ENCODE measurements at places on chromosomes 6 and 20.

- no peak for DNase-seq
Observed at GRCh38 chr6:20846602-20847028, 312.4 kb downstream of the CDKAL1 start.

DNA sequence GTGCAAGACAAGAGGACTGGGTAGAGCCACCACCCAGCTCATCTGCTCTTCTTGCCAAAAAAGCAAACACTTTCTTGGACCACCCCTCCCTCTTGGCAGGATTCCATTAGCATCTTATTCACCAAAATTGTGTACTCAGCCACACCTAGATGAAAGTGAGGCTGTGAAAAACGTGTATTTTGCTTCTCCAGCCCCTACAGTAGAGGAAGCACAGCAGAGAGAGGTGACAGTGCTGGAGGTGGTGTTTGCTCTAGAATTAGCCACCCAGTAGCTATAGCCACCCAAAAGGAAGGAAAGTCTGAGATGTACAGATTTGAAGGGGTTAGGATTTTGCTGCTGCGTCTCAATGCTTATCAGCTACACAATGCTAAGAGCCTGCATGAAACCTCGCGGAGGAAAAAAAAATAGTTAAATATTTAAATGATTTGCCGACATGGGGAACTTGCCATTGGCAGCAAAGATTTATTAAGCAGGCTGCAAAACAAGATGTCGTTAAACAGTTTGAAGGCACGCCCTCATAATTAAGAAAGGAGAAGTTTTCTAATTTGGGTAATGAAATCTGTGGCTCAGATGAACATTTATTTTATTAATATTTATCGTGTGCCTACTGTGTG is 287.3 kb downstream of the ZNF217 start:
- DNase-seq, result no peak

- DNase-seq, result peak; percentile 21
Observed at GRCh38 chr20:3729811-3730540, 2.5 kb upstream of the HSPA12B start.

GRCh38 chr6:9405369-9405768 is 970.0 kb upstream of the SLC35B3 start:
- DNase-seq, result no peak

- DNase-seq, result no peak
Observed at GRCh38 chr6:3803627-3804468, 45.3 kb upstream of the FAM50B start.

DNA sequence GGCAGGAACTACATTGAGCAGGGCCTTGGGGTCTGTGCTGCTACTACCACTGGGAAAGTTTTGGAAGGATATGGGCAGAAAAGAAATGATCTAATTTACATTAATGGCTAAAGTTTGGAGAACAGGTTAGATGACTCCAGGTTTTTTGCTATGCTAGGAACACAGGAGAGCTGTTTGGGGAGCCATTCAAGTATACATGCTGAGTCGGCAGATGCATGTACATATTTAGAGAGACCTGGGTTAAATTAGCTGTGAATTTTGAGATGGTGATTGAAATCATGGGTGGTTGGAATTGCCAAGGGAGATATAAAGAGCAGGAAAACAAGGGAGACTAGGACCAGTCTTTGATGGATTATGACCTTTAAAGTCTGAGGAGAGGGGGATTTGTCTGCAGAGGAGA is 113.1 kb upstream of the BACH2 start:
- DNase-seq, result no peak

DNA sequence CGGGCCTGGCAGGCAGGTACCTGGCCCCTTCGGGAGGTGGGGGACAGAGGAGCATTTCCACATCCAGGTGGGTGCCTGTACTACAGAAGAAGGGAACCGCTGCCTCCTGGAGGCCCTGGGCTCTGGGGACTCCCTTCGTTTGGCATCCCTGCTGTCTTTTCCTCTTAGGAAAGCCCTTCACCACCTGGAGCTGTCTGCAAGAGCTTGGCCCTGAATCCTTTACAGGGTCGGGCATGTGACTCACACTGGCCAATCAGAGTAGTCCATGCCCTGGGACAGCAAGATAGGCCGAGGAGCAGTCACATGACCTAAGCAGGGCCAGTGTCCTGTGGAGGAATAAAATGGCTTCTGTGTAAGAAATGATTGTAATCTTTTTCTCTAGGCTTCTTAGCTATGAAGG is 224.9 kb downstream of the ANKRD60 start:
- DNase-seq, result no peak

- no peak for DNase-seq
Observed at GRCh38 chr20:53581444-53582250, 12.0 kb downstream of the ZNF217 start.

DNA sequence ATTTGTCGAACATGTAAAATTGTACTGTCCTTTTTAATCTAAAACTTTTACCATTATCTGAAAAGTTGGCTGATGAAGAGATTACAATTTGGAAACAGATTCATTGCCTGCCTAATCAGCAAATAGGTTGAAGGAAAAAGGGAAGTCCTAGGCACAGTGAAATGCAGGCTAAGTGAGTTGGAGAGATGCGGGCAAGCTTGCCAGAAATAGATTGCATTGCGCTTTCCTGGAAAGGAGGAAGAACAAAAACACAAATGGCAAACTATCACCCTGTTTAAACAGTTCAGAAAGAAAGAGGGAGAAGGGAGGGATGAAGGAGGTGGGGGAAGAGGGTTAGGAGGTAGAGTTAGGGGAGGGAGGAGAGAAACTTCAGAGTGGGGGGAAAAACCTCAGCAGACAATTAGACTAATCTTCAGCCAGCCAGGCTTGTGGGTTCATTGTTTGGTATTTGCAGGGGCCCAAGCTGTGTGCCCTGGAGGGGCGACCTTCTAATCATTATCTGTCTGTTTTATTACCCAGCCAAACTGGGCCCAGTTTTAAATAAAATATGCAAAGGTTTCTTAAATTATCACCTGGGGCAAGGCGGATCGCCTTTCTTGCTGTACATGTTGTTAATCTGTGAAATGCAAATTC is 465.2 kb downstream of the TFAP2B start:
- DNase-seq, result no peak

DNA sequence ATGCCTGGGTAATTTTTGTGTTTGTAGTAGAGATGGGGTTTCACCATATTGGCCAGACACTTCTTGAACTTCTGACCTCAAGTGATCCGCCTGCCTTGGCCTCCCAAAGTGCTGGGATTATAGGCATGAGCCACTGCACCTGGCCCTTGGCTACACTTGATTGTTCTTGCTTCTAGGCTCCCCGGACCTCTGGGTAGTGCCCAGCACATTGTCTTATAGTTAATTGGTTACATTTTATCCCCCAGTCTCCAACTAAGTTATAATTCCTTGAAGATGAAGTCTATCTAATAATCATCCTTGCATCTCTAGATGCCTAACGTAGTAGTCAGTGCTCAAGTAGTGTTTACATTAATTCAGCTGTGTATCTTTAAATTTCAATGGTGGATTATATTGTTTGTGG is 11.8 kb downstream of the SMPDL3A start:
- no peak for DNase-seq

DNA sequence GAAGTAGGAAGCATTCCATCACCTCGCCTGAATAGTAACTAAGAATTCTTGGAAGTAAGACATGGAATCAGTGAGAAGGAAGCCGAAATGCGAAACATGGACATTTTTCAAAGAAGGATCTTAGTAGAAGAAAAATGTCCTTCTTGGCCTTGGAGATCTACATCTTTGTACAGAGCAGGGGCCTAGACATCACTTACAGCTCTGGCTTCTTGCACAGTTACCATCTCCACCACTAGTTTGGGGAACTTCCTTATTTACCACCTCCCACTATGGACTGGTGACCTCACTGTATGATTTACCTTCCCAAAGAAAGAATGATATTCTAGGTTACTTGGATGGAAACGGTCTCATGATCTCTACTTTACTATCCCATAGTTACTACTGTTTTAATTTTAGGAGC is 15.7 kb downstream of the CASS4 start:
- DNase-seq, result no peak

GRCh38 chr6:82711105-82711827 is 347.6 kb downstream of the TPBG start:
- no peak for DNase-seq

- no peak for DNase-seq
Observed at GRCh38 chr6:45477790-45478189, 100.1 kb upstream of the SUPT3H start.

DNA sequence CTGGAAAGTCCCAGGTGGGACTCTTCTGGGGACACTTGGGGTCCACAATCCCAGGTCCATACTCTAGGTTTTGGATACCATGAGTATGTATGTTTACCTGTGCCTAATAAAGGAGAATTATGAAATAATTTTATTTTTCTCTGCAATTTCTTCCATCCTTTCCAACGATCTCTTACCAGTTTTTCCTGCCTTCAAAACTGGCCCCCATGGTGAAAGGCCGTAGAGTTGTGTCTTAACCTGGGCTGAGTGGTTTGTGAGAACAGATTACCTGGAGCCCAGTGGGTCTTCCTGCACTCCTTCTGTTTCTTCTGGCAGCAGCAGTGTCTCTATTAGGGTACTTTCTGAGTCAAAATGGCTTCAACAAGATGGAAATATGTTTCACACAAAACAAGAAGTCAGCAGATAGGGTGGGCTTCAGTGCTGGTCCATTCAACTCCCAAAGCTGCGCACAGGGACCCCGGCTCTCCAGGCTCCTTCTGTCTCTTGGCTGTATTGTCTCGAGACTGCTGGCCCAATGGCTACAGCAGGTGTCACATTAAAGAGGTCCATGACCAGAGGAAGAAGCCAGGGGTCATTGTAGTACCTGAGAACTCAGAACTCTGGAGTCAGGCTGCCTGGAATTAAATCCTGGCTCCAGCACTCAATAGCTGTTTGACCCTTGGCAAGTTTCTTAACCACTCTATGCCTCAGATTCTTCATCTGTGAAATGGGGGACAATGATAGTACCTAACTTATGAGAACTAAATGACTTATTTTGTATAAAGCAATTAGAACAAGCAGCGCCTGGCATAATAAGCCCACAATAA is 10.5 kb upstream of the RBCK1 start:
- DNase-seq, result no peak

GRCh38 chr6:162468326-162468725 is 259.2 kb downstream of the PRKN start:
- DNase-seq, result no peak

DNA sequence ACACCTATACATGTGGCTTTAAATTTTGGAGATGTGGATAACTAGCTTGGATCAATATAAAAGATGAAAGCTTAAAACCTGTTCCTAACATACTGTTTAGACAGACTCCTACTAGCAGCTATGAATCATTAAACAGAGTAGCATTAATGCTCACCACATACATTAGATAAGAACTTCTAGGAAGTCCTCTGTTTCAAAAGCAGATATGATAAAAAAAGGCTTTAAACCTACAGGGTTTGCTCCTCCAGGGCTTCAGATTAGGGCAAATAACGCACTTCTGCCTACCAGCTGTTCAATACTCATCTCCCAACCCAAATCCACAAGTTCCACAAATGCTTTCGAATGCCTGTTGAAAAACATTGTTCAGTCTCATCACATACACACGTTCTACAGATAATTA is 1.5 kb downstream of the REPS1 start:
- DNase-seq, result no peak

DNA sequence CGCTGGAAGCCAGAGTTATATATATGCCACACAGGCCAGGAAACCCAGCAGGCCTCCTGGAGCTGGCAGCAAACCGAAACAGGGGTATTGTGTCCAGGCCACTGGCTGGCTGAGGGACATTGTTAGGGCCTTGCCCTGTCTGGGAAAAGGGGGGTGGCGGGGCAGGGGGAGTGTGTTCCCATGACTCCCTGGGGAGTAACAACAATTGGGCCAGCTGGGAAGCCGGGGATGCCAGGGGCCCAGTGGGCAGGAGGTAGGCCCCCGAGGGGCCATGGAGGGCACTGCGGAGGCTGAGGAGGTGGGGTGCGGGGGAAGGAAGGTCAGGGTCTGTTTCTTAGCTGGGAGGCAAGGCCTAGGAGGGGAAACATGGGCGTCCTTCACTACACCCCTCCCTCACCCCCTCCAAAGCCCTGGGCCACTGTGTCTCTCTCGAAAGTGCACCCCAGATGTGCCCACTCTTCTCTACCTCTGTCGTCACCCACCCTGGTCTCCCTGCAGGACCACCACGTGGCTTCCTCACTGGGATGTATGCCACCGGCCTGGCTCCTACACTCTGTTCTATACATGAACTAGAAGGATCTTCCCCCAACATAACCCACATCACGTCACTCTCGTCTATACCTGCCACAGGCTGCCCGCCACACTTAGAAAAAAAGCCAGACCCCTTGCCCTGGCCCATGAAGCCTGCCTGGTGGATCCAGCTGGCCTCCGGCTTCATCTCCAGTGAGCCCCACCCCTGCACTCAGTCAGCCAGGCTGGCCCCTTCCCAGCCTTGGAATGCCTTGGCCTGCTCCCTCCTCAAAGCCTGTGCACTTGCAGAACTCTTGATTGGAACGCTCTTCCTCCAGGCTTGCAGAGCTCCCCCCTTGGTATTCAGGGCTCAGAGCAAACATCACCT is 7.8 kb upstream of the E2F1 start:
- DNase-seq, result peak; percentile 67

DNA sequence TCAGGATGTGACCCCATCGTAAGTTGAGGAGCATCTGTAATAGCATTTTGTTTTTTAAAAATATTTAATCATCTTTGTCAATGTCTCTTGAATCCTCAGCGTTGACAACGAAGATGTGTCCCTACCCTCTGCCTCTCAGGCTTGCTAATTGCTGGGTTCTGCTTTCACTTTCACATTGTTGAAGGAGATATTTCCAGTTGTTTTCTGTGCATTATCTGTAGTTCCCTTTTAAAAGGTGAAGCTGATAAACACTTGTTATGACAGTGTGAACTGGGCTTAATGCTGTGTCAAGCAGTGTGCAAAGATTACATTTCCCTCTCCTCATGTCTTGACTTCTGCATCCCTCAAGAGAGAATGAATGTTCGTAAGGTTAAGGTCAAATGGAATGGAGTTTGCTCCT is 54.9 kb downstream of the CSE1L start:
- no peak for DNase-seq

DNA sequence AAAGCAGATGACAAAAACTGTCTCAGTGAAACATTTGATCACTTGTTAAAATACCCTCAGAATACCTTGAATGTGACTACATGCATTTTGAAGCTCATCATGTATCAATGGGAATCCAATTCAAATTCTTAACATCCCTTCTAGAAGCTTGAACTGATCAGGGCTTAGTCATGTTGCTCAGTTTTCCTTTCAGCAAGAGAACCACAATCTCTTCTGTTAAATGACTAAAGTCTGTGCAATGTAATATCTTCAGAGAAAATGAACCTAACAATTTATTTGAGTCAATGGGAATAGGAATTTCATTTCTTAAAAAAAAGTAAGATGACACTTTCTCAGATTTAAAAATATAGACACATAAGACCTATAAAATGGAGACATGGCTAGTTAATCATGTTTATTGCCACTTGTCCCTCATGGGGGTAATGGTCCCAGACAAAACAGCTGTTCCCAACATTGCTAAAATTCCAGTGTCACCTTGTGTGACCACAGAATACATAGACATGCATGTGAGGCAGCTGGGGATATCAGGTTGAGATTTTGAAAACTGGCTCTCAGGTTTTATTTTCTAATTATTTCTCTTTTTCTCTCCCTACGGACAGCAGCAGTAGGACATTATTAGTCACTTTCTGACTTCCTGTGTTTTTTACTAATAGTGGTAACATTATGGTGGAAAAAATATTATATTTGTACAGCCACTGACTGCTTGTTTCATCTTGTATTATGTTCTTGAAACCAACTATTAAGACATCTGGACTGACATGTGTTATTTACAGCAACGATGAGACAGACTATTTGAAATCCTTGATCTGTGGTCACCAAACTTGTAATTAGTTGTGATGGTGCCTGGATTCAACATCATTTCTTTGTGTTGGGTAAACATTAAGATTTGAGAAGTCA is 192.5 kb downstream of the COL9A1 start:
- no peak for DNase-seq
